ENCODE measurements at places on chromosomes 6 and 20.

- DNase-seq: no peak
These were observed 81.3 kb upstream of the BMP2 start for GRCh38 chr20:6686171-6686570.

DNA sequence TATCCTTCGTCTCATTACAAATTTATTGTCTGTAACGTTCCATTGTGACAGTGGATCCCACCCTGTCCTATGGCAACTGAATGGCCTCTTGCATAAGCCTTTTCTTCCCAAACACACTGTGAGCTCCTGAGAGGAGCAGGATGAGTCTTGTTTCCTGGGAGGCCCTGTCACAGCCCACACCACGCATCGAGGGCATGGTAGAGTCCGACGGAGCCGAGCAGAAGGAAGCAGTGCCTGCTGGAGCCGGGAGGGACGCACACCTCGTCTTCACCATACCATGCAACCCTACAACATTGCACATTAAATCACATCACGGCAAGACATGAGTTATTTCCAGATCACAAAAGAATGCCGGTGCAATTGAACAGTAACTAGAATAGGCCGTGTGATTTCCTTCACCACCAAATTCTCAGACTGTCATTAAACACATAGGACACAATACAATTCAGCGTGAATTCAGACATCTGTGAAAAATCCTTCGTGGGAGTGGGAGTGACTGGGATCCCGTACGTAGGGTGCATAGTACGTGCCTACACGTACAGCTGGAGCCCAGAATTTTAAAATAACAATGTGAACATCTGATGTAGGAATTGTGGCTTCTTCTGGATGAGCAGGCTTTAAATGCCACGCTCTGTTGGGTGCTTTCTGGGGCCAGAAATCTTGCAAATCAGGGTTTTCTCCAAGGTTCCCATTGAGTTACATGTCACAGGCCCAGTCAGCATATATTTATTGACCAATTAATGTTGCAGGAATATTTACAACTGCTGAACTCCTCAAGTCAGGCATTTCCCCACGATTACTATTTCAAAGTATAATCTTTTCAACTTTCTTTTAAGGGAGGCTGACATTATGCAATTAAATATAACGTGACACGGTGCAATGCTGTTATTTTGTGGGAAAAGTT, 201.8 kb downstream of the TTLL2 start:
- DNase-seq: no peak

GRCh38 chr6:89024456-89024855, 56.1 kb upstream of the PNRC1 start:
- no peak for DNase-seq

- DNase-seq: no peak
These were observed 8.5 kb downstream of the L3MBTL3 start for GRCh38 chr6:130026859-130027258.

DNA sequence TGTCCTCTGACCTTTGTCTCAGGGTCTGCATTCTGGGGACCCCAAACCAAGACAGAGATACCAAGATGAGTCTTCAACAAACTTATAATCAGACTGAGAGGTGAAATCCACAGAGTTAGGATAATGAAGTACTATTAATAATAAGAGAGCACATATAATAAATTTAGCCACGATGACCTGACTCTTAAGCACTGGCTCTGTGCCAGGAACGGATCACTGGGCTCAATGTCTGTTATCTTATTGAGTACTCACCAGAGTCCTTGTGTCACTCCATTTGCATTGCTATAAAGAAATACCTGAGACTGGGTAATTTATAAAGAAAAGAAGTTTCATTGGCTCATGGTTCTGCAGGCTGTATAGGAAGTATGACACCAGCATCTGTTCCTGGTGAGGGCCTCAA, 18.9 kb upstream of the ITPR3 start:
- no peak for DNase-seq

Measured in KBM-7 (cell line).